Activated T-helper 1 cell treated with anti-CD3 and anti-CD28 coated beads, Interleukin-12 subunit alpha, Interleukin-12 subunit beta, Interleukin-2, Interleukin-4 antibody, amounts not matched to agents 30 ng/mL and 10 ng/mL and 1 ng/mL, durations not matched to agents 14 hours and 24 hours and 36 hours (primary cell): ENCODE measurements at places on chromosomes 7 and 10. TPM values are rescaled to one million over a fixed set of nuclear protein-coding genes. Genes with fewer than 3 reads are reported as not detected.
A peak's percentile ranks its signal among the peaks of the same experiment; 100 is the strongest.

GRCh38 chr10:101032637-101033224, 1.7 kb downstream of the SFXN3 start:
- H3K36me3 ChIP-seq, result peaks cover 28% of the 10 kb centered on the region
- peak overlapping the region; percentile 84 for H3K4me3 ChIP-seq
- peaks cover 18% of the 10 kb centered on the region for H3K27me3 ChIP-seq
- H3K27ac ChIP-seq, result peak overlapping the region; percentile 95
- peaks cover 27% of the 10 kb centered on the region for H3K4me1 ChIP-seq
- DNase-seq, result peak; percentile 51

GRCh38 chr7:5773661-5774086, 7.8 kb downstream of the RNF216 start:
- no peak overlapping the region for H3K27ac ChIP-seq
- H3K36me3 ChIP-seq, result peaks cover 15% of the 10 kb centered on the region
- H3K4me3 ChIP-seq, result no peak overlapping the region
- H3K27me3 ChIP-seq, result no peaks in the 10 kb centered on the region

- H3K27ac ChIP-seq, result no peak overlapping the region
- DNase-seq, result no peak
- H3K4me1 ChIP-seq, result no peaks in the 10 kb centered on the region
- peaks cover 5% of the 10 kb centered on the region for H3K27me3 ChIP-seq
- no peaks in the 10 kb centered on the region for H3K36me3 ChIP-seq
- H3K4me3 ChIP-seq, result no peak overlapping the region
Observed at GRCh38 chr7:28483112-28483511, 70.8 kb downstream of the CREB5 start.

- H3K36me3 ChIP-seq, result peaks cover 54% of the 10 kb centered on the region
- DNase-seq, result no peak
- no peak overlapping the region for H3K27ac ChIP-seq
- H3K27me3 ChIP-seq, result no peaks in the 10 kb centered on the region
Observed at GRCh38 chr10:102140218-102140617, 7.4 kb downstream of the PPRC1 start.

The MPP7 gene
- total RNA-seq, result 0.15 and 0.29 TPM in 2 replicates

The CASP7 gene
- 20.7 and 25.1 TPM in 2 replicates for total RNA-seq

- no peak overlapping the region for H3K4me3 ChIP-seq
- H3K4me1 ChIP-seq, result no peaks in the 10 kb centered on the region
- no peak for DNase-seq
- no peaks in the 10 kb centered on the region for H3K36me3 ChIP-seq
- no peak overlapping the region for H3K27ac ChIP-seq
- no peaks in the 10 kb centered on the region for H3K27me3 ChIP-seq
Observed at GRCh38 chr7:34603711-34604444, 54.1 kb upstream of the NPSR1 start.
